ENCODE measurements at places on chromosomes 1 and 21.

DNA sequence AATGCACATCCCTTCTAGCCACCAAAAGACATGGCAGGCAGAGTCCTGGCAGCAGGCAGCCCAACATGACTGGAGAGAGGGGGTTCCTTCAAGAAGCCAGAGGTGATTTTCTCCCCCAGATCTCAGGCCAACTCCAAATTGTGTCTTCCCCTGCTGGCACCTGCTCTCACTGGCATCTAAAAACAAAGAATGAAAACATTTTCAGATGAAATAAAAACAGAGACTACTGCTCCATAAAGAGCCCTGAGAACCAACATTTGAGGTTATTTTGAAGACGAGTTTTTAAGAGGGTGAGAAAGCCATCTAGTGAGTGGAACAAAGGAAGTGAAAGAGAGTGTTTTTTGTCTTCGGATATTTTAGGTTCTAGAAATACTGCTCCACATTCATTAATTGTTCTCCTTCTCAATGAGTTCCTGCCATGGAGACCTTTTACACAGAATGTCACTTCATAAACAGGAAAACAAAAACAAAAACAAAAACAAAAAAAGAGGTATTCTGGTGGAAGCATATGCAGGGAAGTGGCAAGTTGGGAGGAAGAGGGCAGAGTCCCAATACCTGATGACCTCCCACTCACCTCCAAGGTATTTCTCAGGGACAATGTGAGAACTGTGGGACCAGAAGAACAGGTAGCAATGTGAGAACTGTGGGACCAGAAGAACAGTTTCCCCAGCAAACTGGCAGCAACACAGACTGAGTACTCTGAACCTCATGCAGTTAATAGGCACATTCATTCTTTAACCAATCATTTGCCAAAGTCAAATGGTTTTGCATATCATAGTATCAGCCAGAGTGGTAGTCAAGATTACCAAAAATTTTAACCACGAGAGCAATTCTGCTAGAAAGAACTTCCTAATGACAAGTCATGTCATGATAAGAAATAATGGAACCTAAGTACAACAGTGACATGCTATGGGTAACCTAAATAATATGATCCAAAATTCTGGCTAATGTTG, 50.0 kb downstream of the KIAA0319L start:
- peak; percentile 52 for DNase-seq

DNA sequence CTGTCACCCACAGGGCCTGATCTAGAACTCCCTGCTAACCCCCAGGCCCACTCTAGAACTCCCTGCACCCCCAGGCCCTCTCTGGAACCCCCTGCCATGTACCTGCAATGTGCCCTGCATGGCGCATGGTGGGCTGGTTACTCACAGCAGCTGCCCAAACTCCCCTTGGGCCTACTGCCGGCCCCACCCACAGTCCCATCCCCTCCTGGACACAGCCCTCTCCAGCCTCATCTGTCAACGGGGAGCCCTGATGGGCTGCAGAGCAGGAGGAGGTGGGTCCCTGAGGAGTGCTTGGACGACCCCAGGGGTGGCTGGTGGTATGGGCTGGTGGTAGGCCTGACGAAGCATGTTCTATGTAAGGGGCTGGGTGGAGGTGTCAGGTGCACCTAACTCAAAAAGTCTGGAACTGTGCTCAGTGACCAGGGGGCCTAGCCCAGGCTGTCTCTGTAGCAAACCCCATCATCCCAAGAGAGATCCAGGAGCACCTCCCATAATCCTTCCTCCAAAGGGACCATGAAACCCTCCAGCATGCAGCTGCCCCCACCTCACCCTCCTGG, 19.0 kb upstream of the PRSS38 start:
- DNase-seq, result no peak

GRCh38 chr21:38985568-38986378, 180.0 kb downstream of the ETS2 start:
- peak; percentile 97 for DNase-seq

- DNase-seq, result no peak
These were observed 69.0 kb downstream of the CD46 start for GRCh38 chr1:207820568-207821463.

GRCh38 chr1:50369830-50370229, 53.4 kb downstream of the DMRTA2 start:
- peak; percentile 6 for DNase-seq

DNA sequence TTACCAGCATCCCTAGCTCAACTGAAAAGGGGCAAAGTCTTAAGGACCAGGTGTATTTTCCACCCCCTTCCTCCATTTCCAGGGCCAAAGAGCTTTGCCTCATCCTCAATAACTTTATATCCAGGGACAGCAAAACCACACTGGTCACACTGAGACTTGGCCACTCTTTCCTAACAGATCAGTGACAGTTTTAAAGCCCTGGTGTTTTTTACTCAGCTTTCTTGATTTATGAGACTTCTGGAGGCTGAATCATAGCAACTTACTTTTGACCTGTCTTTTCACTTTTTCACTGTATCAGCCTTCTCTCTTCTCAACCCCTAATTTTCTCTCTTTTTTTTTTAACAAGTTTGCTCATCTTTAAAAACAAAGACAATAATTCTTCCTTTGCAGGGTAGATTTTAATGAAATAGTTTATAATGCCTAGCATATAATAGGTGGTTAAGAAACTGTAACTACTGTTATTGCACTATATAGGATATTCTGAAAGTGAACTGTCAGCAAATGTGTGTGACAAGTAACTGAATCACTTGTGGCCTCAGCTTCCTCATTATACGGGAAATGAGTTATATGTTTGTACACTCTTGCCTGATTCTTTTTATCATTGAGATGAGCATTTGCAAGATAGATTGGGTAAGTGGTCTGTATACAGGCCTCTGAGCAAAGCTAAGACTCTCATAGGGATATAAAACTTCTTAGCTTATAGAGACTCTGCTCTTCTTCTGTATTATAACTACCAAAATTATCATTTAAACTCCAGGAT, 19.7 kb upstream of the DYNLT5 start:
- DNase-seq, result no peak

DNA sequence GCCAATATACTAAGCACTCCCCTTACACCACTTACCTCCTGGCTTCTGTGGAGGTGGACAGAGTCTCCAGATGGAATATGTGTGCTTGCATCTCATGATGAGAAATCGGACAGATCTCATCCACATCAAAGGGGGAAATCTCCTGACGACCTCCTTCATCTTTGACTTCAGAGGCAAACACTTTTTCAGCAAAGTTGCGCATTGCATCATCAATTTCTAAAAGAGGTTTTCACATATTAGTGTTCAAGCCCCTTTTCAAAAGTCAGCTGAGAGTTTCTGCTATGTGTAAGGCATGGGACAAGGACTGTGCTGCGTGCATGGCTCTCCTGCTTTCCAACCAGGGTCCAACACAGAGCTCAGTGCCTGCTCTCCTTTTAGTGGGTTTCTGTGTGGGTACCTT, 6.8 kb downstream of the AMPD1 start:
- no peak for DNase-seq

GRCh38 chr1:167416506-167416905, 101.8 kb downstream of the CD247 start:
- no peak for DNase-seq

DNA sequence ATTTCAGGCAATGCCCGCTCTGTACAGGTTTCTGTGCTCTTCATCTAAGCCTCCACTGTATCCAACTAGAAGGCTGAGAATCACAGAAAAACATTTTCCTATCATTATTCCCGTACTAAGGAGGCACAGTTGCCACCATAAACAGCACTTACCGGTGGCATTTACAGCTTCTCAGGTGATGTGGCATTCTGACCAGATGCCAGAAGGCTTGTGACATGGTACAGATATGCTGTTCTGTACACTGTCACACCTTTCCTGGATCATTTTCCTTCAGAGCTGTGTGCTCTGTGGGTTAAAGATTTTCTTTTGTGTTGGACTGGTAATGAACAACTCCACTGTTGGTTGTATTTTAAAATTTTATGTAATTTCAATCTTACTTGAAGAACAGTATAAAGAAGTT, 4.0 kb upstream of the UAP1 start:
- no peak for DNase-seq

- DNase-seq, result no peak
These were observed 347.8 kb downstream of the DUSP10 start for GRCh38 chr1:221394011-221394544.

- peak; percentile 81 for DNase-seq
These were observed 5.2 kb downstream of the FOXD3 start for GRCh38 chr1:63327417-63328054.

DNA sequence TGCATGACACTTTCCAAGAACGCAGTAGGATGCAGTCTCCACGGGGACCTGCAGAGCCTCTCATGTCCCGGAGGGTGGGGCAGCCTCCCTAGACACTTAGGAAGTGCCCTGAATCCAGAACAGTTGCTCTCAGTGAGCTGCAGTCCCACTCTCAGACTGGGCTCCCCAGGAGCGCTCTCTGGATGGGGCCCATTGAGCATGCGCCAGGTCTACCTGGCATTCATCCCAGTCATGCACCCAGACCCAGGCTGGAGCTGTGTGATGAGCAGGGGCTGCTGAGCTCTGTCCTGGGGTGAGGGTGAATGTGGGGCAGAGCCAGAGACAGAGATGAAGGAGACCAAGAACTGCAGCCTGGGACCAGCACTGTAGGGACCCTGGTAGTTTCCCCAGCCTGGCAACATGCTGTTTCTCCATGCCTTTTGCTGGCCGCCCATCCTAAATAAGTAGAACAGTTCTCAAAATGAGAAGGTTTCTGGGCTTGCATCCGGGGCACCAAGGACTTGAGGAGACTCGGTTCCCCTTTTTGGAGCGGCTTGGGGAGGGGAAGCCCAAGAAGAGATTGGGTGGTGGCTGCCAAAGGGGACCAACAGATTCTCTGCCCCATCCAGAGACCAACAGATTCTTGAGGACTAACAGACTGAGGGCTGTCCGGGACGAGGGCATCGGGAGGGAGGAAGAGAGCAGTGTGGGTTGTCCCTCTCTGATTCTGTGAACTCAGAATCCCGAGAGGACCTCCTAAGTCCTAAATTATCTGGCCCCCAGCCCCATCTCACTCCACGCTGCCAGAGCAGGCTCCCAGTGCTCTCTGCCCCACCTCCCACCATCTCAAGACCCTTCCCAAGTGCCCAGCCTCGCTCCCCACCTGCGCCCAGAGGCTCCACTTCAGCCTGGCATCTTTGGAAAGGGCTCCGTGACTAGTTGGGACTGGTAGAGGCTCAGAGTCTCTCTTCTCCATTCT, 1.0 kb upstream of the PGLYRP4 start:
- peak; percentile 20 for DNase-seq

DNA sequence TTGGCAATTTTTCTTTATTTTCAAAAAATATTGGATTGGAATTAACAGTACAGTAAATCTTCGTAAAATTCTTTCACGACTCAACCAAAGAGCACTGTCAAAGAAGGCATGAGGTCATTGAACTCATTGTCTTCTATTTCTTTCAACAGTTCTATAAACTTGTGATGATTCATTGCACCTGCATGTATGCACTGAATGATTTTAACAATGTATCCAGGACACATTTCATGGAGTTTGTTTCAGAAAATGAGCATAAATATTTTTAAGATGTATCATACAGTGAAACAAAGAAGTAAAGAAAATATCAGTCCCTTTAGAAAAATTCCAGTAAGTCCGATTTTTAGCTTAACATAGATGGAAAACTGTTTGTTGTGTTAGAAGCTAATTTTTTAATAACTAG, 33.6 kb upstream of the CD34 start:
- DNase-seq, result no peak

DNA sequence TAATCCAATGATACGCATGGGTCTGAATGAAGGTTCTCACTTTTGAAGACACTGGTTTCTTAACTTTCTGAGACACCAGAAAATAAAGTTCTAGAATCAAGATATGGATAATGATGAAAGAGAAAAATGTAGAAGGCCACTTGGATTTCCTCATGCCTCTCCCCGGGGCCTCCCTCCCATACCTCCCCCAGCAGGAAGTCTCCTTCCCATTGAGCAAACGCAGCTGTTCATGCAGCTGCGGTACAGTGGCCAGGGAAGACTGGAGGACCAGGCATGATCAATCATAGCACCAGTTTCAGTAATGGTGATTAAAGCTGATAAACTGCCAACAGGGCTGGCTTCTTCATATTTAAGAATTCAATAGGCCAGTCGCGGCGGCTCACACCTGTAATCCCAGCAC, 10.9 kb upstream of the UBR4 start:
- DNase-seq, result no peak

GRCh38 chr1:228510101-228510802, 23.1 kb downstream of the RNF187 start:
- peak; percentile 59 for DNase-seq

- DNase-seq, result no peak
These were observed 38.9 kb downstream of the CCDC18 start for GRCh38 chr1:93219443-93219842.

DNA sequence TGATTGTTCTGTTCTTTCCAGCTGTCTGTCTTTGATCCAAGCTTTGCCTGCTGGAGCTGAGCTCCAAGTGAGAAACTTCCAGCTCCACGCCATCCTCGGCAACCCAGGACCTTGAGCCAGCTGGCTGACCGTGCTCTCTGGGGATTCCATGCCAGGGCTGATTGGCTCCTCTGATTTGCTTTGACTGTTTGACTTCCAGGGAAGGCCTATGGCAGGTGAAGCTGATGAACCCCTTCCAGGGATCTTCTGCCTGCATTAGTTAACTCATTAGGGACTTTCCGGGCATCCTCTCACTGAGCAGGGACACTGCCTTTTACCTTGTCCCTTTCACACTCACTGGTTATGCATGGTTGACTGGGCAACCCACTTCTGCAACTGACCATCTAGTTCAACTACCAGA, 406.1 kb downstream of the RPS6KC1 start:
- DNase-seq, result no peak

DNA sequence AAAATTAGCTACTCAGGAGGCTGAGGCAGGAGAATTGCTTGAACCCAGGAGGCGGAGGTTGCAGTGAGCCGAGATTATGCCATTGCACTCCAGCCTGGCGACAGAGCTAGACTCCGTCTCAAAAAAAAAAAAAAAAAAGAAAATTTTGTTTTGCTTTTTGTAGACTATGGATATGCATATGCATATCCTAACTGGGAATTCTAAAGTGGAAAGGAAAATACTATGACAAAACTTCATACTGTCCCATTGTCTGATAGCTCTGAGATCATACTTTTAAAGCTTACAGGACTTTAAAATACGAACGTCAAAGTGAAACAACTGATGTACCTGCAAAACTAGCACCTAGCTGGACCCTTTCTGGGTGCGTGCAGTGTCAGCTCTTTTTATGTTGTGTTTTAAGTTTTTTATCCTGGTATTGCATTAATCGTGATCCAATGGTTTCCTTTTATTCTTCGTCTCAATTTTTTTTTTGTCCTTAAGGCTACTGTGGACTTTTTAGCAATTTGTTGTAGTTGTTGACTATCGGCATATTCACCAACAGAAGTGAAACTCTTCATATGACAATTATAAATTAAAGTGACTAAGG, 19.2 kb downstream of the SPRTN start:
- DNase-seq, result no peak

GRCh38 chr1:236389253-236389652, 4.8 kb upstream of the EDARADD start:
- no peak for DNase-seq

GRCh38 chr1:209618756-209619420, 33.3 kb downstream of the LAMB3 start:
- DNase-seq, result no peak

All from erythroblast (primary cell).